ENCODE measurements at places on chromosomes 7 and 10.

- no peak for DNase-seq
These were observed 13.4 kb downstream of the PRKAG2 start for GRCh38 chr7:151863386-151864079.

GRCh38 chr7:123757095-123757494 is 8.3 kb upstream of the WASL start:
- DNase-seq: no peak

GRCh38 chr10:33183655-33184054 is 150.8 kb downstream of the NRP1 start:
- DNase-seq: no peak

DNA sequence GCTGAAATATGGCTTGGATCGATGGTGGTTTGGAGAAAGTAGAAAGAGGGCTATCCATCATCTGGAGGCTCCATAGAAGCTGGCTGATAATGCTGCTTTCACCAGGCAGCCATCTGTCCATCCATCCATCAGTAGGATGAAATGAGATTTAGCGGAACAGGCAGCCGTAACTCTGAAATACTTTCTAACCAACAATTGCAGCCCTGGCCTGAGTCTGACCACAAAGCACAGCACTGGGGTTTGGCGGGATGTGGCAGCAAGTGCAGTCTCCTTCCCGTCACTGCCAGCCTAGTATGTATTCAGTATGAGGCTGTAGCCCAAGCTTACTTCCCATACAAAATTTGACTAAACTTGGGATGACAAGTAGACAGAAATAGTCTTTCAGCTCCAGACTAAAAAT is 38.0 kb downstream of the R3HCC1L start:
- no peak for DNase-seq

DNA sequence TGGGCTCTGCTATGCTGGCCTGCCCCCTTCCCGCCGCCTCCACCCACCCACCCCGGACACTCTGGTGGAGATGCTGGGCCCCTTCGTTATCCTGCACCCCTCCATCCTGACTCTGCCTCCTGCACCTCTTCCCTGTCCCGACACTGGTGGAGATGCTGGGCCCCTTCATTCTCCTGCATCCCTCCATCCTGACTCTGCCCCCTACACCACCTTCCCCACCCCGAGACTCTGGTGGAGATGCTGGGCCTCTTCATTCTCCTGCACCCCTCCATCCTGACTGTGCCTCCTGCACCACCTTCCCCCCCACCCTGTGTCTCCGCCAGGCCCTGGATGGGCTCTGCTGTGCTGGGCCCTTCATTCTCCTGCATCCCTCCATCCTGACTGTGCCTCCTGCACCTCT is 15.0 kb downstream of the IDI2 start:
- no peak for DNase-seq

GRCh38 chr10:112557197-112557596 is 110.2 kb downstream of the VTI1A start:
- DNase-seq: no peak

GRCh38 chr10:132232981-132233380 is 46.2 kb downstream of the DPYSL4 start:
- DNase-seq: no peak
